ENCODE measurements at places on chromosomes 13 and 19. TPM values are rescaled to one million over a fixed set of nuclear protein-coding genes. Genes with fewer than 3 reads are reported as not detected.

Gene CD33
- total RNA-seq: 3.7 TPM

Gene PDE4C
- total RNA-seq: 0.15 TPM

Gene ZNF284
- total RNA-seq: 2.1 TPM

Gene ZNF91
- total RNA-seq: 64.7 TPM

Gene TMC4
- total RNA-seq: 4.9 TPM

Gene CYP4F2
- not detected for total RNA-seq

Gene TEX29
- 0.83 TPM for total RNA-seq

Gene KLK6
- not detected for total RNA-seq

Gene CGB1
- total RNA-seq: not detected

Gene RYR1
- 0.79 TPM for total RNA-seq

Gene ZNF808
- 40.5 TPM for total RNA-seq

Gene SMIM24
- 0.27 TPM for total RNA-seq

Gene RFPL4AL1
- total RNA-seq: not detected

Gene CAPN12
- total RNA-seq: 3.5 TPM

Gene SIGLEC11
- total RNA-seq: not detected

Gene ZNF8
- total RNA-seq: 5.1 TPM
